ENCODE measurements at places on chromosomes 7 and 10. TPM values are rescaled to one million over a fixed set of nuclear protein-coding genes. Genes with fewer than 3 reads are reported as not detected.

DNA sequence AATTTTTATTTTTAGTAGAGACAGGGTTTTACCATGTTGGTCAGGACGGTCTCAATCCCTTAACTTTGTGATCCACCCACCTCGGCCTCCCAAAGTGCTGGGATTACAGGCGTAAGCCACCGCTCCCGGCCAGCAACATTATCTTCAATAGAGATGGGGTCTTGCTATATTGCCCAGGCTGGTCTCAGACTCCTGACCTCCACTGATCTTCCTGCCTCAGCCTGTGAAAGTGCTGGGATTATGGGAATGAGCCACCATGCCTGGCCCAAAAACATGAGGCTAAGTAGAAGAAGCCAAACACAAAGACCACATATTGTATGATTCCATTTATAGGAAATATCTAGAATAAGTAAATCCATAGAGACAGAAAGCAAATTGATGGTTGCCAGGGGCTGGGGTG lies 19.1 kb upstream of the CYTH3 start:
- DNase-seq, result no peak
- no peaks in the 10 kb centered on the region for H3K4me1 ChIP-seq
- H3K27me3 ChIP-seq, result no peaks in the 10 kb centered on the region

DNA sequence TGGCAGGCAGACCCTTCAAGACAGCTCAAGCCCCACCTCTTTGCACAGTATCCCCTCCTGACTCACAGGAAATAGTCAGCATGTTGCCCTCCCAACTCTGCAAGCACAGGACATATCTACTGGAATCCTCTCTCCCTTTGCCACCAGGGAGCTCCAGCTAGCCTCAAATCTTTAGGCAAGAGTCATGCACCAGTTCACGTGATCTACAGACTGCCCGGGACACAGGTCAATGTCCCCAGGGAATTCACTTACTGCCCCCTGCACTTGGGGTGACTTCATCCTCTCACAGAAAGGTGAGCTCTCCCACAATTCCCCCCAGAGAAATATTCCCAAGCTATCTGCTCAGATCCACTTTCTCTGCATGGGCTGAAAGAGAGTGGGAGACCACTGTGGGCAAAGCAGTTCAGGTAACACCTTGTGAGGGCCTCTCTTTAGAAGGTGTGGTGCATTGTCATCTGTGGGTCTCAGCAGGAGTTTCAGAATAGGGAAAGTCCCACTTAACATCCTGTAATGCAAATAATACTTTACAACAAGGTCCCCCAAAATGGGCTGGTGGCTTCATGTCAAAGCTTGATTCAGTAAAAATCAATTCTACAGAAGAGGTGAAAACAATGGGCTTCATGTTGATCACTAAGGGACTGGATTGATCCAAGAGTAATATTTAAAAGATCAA lies 129.9 kb downstream of the NOC3L start:
- no peak overlapping the region for H3K4me3 ChIP-seq
- no peak overlapping the region for H3K27ac ChIP-seq
- DNase-seq, result no peak
- H3K4me1 ChIP-seq, result no peaks in the 10 kb centered on the region

DNA sequence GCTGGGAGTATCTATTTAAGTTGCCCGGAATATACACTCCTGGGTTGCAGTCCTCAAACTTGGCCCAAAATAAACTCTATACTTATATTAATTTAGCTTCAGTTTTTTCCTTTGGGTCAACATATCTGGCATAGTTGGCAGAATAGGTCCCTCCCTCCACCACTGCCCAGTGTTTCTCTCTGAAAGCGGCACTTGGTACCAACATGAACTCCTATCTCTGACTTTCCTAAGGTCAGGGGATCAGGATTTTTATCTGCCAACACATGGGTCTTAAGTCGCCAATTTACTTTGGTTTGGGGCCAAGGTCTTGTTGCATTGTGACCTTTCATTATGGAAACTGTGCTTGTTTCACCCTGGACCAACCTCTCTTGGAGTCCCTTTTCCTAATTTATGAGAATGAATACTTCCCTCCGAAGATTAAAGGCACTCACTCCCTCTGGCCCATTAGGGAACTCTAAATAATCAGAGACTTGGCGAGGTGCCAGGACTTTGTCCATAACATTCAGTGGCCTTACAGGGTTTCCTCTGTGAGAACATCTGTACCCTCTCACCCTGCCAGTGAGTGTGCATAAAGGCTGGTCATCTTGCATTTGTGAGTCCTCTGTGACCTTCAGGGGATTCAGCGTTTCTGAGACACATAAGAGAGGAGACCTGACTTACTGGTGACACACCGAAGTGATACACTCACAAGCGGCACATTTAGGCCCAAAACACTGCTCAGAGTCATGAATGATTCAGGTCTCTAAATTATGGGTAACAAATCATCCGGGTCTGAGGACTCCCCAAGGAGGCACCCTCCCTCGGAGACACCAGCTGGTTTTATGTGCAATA lies 19.7 kb upstream of the FKBP9 start:
- no peaks in the 10 kb centered on the region for H3K27me3 ChIP-seq
- peaks cover 31% of the 10 kb centered on the region for H3K4me1 ChIP-seq
- H3K27ac ChIP-seq, result peak overlapping the region; percentile 13
- H3K4me3 ChIP-seq, result no peak overlapping the region

DNA sequence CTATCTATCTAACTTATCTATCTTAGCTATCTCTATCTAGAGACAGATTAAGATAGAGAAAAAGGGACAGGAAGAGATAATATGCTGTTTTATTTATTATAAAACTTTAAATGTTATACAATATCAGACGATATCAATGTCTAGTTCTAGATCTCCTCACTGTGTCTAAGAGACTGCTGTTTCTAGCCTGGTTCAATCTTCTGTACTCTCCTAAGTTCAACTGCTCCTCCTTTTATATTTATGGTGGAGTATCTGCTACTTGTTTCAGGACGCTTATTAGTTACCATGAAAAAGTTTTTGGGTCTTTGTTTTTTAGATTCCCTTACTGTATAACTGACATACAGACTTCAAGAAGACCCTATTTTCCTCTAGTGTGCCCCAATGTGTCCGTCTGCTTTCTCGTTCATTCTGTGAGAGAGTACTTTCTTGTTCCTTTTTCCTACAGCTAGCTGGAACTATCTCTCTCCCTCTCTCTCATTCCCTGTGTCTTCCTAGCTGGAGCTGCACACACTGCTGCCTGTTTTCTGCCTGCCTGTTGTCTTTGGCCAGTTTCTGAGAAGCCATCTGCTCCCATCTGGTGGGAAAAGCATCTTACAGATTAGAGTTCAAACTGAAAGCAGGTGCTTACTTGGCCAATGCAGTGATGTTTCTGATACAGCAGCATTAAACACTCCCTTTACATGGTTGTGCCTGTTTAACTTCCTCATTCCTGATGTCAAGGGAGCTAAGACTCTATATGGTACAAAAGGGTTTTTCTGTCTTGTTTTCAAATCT lies 49.4 kb upstream of the ARL4A start:
- H3K36me3 ChIP-seq, result no peaks in the 10 kb centered on the region
- H3K4me3 ChIP-seq, result no peak overlapping the region
- H3K27ac ChIP-seq, result no peak overlapping the region
- no peak for DNase-seq
- H3K4me1 ChIP-seq, result no peaks in the 10 kb centered on the region

Gene RADIL
- total RNA-seq, result 3.7 TPM

GRCh38 chr7:122006687-122007086 lies 133.7 kb downstream of the PTPRZ1 start:
- no peaks in the 10 kb centered on the region for H3K4me1 ChIP-seq
- no peak overlapping the region for H3K27ac ChIP-seq
- no peaks in the 10 kb centered on the region for H3K36me3 ChIP-seq
- no peak for DNase-seq
- H3K27me3 ChIP-seq, result no peaks in the 10 kb centered on the region
- no peak overlapping the region for H3K4me3 ChIP-seq

Gene METTL27
- total RNA-seq, result not detected

- H3K4me1 ChIP-seq, result no peaks in the 10 kb centered on the region
- peaks cover 2% of the 10 kb centered on the region for H3K27me3 ChIP-seq
- no peak overlapping the region for H3K4me3 ChIP-seq
- no peaks in the 10 kb centered on the region for H3K36me3 ChIP-seq
Observed at GRCh38 chr7:22350466-22351328, 6.3 kb downstream of the RAPGEF5 start.

GRCh38 chr7:157508477-157508881 lies 171.7 kb downstream of the DNAJB6 start:
- H3K4me1 ChIP-seq, result no peaks in the 10 kb centered on the region
- no peaks in the 10 kb centered on the region for H3K36me3 ChIP-seq
- H3K4me3 ChIP-seq, result no peak overlapping the region
- no peak overlapping the region for H3K27ac ChIP-seq

DNA sequence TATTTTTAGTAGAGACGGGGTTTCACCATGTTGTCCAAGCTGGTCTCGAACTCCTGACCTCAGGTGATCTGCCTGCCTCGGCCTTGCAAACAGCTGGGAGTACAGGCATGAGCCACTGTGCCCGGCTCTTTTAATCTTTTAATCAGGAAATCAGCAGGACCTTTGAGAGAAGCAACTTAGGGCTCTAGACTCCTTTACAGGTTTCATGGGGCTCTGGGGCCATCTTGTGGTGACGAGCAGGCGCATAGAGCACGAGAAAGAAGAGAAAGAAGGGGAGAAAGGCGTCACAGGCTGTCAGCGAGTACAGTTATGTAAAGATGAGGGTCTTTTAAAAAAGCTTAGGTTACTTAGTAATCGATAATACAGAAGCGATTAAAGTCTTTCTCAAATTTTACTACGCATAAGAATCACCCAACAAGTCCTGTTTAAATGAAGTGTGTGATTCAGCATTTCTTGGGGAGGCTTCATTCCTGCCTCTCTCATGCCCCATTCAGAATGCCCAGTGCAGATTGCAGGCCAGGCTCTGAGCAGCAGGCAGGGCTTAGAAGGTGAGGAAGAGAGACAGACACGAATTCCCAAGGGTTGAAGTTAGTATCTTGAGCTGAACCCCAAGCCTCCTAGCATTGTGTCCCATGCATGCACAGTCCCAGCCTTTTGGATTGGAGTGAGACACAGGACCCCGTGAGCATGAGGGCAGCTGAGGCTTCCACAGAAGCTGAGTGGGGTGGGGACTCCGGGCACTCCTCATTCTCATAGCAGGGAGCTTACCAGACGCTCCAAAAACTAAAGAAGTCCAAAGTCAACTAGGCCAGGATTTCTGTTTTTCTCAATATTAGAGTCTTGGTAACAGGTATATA lies 23.6 kb upstream of the PFKP start:
- DNase-seq, result peak; percentile 69
- H3K27me3 ChIP-seq, result no peaks in the 10 kb centered on the region
- H3K4me1 ChIP-seq, result peaks cover 2% of the 10 kb centered on the region
- H3K36me3 ChIP-seq, result no peaks in the 10 kb centered on the region

- H3K4me3 ChIP-seq, result no peak overlapping the region
- no peaks in the 10 kb centered on the region for H3K4me1 ChIP-seq
- H3K27me3 ChIP-seq, result no peaks in the 10 kb centered on the region
- H3K27ac ChIP-seq, result no peak overlapping the region
- no peak for DNase-seq
Observed at GRCh38 chr10:68237173-68237572, 5.3 kb upstream of the ATOH7 start.

Gene CYP3A7
- total RNA-seq, result not detected

Gene LCOR
- 16.7 TPM for total RNA-seq

DNA sequence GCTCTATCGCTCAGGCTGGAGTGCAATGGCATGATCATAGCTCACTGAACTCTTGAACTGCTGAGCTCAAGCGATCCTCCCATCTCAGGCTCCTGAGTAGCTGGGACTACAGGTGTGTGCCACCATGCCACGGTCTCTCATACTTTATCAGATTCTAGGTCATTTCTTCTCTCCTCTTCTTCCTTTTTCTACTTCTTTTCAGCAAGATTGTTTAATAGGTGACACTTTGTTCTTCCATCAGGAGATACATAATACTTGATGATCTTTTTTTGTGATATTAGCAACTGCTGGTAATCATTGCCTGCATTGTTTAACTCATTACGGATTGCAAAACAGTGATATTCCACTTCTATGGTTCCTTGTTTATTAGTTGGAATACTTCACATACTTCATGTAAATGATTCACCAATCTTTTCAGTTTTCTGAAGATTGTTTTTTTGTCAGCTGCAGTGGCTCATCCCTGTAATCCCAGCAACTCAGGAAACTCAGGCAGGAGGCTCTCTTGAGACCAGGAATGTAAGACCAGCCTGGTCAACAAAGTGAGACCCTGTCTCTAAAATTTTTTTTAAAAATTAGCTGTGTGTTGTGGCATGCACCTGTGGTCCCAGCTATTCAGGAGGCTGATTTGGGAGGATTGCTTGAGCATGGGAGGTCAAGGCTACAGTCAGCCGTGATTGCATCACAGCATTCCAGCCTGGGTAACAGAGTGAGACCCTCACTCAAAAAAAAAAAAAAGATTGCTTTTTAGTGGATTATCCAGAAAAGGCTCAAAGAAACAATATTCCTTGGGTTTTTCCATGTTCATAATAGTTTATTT lies 36.2 kb upstream of the CHST3 start:
- no peaks in the 10 kb centered on the region for H3K27me3 ChIP-seq
- DNase-seq, result no peak
- H3K27ac ChIP-seq, result no peak overlapping the region

DNA sequence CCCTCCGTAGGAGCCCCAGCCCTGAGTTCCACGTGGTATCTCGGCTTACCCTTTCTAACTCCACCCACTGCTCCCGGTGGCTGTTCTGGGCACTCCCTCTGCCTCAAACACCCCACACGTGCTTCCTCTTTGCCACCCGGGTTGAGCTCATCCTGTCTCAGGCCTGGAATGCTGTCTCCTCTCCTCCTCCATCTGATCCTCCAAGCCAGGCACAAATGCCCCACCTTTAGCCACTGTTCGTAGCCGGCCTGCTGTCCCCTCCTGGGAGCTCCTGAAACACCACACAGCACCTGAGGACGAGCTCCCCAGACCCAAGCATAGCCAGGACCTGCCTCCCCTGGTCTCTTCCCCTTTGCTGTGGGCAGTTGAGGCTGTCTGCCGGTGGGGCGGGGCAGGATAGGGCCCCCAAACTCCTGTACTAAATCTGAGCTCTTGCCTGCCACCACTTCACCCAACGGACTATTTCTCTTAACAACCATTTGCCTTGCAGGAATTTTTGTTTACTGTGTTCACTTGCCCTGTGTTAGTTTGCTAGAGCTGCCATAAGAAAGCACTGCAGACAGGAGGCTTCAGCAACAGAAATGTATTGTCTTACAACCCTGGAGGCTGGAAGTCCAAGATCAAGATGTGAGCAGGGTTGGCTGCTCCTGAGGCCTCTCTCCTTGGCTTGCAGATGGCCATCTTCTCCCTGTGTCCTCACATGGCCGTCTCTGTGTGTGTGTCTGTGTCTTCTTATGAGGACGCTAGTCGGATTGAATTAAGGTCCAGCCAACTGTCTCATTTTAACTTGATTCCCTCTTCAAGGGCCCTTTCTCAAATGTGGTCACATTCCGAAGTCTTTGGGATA lies 58.3 kb upstream of the SHH start:
- no peak for DNase-seq
- no peaks in the 10 kb centered on the region for H3K4me1 ChIP-seq
- H3K36me3 ChIP-seq, result no peaks in the 10 kb centered on the region
- H3K27ac ChIP-seq, result no peak overlapping the region

DNA sequence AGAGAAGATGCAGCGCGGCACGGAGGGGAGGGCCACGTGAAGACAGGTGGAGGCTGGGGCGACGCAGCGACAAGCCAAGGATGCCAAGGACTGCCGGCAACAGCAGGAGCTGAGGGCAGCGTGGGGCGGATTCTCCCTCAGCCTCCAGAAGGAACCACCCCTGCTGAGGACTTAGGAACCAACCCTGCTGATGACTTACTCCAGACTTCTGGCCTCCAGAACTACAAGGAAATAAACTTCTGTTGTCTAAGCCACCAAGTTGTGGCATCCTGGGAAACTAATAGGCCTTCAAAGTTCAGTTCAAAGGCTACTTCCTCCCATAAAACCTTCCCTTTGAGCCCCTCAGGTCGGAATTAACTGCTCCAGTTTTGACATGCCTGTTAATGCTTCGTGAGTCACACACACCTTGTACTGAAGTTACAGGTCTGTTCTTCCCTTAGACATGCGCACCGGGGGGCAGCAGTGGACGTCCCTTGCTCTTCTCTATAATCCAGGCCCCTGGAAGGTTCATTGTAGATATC lies 88.4 kb upstream of the RHEB start:
- H3K4me3 ChIP-seq, result no peak overlapping the region
- H3K27me3 ChIP-seq, result no peaks in the 10 kb centered on the region
- no peak overlapping the region for H3K27ac ChIP-seq

Data from psoas muscle (tissue), 8 donors.